ENCODE measurements at places on chromosomes 1 and 21. TPM values are rescaled to one million over a fixed set of nuclear protein-coding genes. Genes with fewer than 3 reads are reported as not detected.

DNA sequence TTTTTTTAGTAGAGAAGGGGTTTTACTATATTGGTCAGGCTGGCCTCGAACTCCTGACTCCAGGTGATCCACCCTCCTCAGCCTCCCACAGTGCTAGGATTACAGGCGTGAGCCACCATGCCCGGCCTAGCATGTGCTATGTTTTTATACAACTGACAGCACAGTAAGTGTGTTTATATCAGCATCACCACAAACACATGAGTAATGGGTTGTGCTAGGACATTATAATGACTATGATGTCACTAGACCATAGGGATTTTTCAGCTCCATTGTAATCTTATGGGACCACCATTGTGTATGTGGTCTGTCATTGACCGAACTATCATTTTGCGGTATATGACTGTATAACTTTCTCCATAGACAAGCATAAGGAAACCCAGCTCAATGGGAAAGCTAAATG, 6.3 kb downstream of the LEFTY2 start:
- no peaks in the 10 kb centered on the region for H3K4me1 ChIP-seq
- no peaks in the 10 kb centered on the region for H3K27me3 ChIP-seq
- DNase-seq, result no peak
- no peak overlapping the region for H3K27ac ChIP-seq

DNA sequence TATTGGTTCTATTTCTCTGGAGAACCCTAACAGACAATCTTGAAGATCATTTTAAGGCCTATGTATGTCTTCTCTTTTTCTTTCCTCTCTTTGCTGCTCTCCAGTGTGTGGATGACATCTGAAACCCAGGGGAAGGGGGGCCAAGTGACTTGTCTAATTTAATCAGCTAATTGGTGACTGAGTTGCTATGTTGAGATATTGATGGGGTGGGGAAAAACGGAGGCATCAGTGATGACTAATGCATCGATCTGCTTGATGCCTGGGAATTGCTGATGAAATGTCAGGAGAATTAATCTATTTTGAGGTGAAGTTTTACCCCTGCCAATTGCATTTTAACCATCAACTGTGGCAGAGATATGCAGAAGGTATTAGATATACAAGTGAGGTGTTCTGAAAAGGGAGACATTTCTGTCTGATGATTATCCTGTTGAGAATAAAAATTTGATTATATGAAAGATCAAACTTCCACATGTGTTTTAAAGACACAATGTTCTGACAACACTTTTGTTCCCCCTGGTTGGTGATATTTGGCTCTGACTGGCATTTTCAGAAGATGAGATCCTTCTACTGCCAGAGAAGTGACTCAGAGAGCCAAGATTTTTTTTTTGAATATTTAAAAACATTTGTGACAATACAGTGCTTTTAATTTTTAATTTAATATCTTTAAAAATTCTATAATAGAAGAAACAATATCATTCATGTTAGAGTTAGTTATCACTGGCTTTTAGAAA, 18.7 kb upstream of the PTGFR start:
- H3K4me3 ChIP-seq, result no peak overlapping the region
- no peak for DNase-seq
- no peak overlapping the region for H3K27ac ChIP-seq
- H3K4me1 ChIP-seq, result peaks cover 4% of the 10 kb centered on the region
- no peaks in the 10 kb centered on the region for H3K27me3 ChIP-seq

GRCh38 chr1:13224480-13225060, 1.4 kb downstream of the PRAMEF18 start:
- no peaks in the 10 kb centered on the region for H3K27me3 ChIP-seq
- no peaks in the 10 kb centered on the region for H3K4me1 ChIP-seq
- no peak overlapping the region for H3K27ac ChIP-seq
- no peak overlapping the region for H3K4me3 ChIP-seq
- no peaks in the 10 kb centered on the region for H3K36me3 ChIP-seq
- no peak for DNase-seq

- no peaks in the 10 kb centered on the region for H3K36me3 ChIP-seq
- peak overlapping the region; percentile 46 for H3K27ac ChIP-seq
- H3K4me3 ChIP-seq, result no peak overlapping the region
- no peaks in the 10 kb centered on the region for H3K27me3 ChIP-seq
These were observed 134.4 kb downstream of the GALNT2 start for GRCh38 chr1:230201445-230201844.

DNA sequence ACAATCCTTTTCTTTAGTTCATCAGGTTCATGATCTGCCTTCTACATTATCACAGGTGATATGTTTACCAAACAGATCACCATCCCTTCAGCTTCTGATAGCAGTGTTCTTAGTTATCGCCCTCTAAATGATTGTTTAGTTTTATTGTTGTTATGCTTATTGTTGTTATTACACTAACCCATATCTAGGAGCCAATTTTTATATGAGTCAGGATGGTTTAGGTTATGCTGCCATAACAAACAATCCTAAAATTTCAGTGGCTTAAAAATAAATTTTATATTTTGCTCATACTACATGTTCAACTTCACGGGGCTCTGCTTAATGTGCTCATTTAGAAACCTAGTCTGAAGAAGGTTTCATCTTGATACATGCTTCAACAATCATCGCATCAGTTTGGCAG, 4.4 kb upstream of the JUN start:
- peaks cover 19% of the 10 kb centered on the region for H3K4me1 ChIP-seq
- H3K27me3 ChIP-seq, result no peaks in the 10 kb centered on the region
- H3K4me3 ChIP-seq, result no peak overlapping the region
- no peak for DNase-seq
- H3K27ac ChIP-seq, result no peak overlapping the region
- H3K36me3 ChIP-seq, result no peaks in the 10 kb centered on the region

The FLG2 gene
- not detected for total RNA-seq

The SIM2 gene
- not detected for total RNA-seq

The NBPF14 gene
- total RNA-seq, result 53.3 TPM

DNA sequence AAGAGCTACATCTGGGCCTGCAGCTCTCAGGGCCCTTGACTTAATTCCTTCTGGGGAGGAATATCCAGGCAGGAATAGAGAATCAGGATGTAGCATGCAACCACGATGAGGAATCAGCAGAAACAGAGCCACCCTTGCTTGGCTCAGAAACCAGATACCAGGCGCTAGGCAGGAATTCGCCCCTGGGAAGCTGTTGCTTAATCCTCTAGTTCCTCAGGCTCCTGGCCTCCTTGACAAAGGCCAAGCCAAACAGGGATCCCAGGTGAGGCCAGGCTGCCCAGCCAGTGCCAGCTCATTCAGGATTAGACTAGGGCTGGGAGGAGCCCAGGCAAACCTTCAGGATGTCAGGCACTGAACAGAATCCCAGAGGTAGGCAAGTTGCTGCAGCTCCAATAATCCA, 48.2 kb upstream of the IRF2BP2 start:
- no peak overlapping the region for H3K4me3 ChIP-seq
- no peaks in the 10 kb centered on the region for H3K36me3 ChIP-seq
- no peak for DNase-seq

The OR2T35 gene
- total RNA-seq, result not detected

DNA sequence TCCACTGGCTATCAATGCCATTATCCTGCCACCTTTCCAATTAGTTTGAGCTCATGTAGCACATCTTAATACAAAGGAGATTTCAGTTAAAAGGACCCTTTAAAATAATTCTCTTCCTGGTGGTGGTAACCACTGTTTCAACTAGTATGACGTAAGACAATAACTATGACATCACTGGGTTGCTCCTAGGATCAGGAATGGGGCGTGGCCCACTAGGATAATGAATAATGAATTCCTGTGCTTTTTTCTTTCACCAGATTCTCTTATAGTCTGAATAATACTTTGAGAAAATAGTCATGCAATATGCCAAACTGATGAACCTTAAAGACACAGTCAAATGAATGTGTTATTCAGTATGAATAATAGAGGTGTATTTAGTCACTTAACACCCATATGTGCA, 10.6 kb upstream of the KIFAP3 start:
- H3K4me1 ChIP-seq, result no peaks in the 10 kb centered on the region
- no peaks in the 10 kb centered on the region for H3K36me3 ChIP-seq
- H3K27me3 ChIP-seq, result no peaks in the 10 kb centered on the region
- no peak overlapping the region for H3K4me3 ChIP-seq
- DNase-seq, result no peak
- no peak overlapping the region for H3K27ac ChIP-seq

GRCh38 chr1:230684146-230684545, 29.8 kb downstream of the AGT start:
- no peak overlapping the region for H3K27ac ChIP-seq
- no peaks in the 10 kb centered on the region for H3K27me3 ChIP-seq
- DNase-seq, result no peak
- H3K4me1 ChIP-seq, result peaks cover 18% of the 10 kb centered on the region

The HRNR gene
- not detected for total RNA-seq

GRCh38 chr1:89954401-89954800, 40.5 kb upstream of the ZNF326 start:
- no peak for DNase-seq
- H3K27me3 ChIP-seq, result no peaks in the 10 kb centered on the region
- H3K36me3 ChIP-seq, result no peaks in the 10 kb centered on the region

GRCh38 chr1:6868660-6869380, 83.6 kb downstream of the CAMTA1 start:
- no peak overlapping the region for H3K27ac ChIP-seq
- no peaks in the 10 kb centered on the region for H3K36me3 ChIP-seq
- no peak overlapping the region for H3K4me3 ChIP-seq
- peaks cover 58% of the 10 kb centered on the region for H3K4me1 ChIP-seq
- no peak for DNase-seq

DNA sequence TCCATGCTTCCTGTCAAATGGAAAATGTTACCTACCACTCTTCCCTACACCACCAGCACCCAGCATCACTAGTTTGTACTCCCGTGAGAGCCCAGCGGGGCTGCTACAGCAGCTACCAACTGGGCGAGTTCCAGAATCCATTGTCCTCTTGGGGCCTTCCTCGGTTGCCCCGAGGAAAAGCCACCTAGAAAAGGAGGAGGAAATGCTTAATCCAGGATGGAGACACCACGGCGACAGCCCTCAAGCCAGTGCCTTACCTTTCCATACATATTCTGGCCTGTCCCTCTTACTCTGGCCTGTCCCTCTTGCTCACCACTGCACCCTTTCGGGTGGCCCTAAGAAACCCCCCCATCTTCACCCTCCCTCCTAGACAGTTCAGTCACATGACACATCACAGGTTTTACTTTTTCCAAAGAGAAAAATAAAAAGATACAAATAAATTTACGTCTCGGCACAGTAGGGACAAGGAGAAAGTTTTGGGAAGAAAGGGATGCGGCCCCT, 478 bp downstream of the RIT1 start:
- peak overlapping the region; percentile 98 for H3K27ac ChIP-seq
- no peak for DNase-seq
- no peaks in the 10 kb centered on the region for H3K36me3 ChIP-seq
- no peaks in the 10 kb centered on the region for H3K27me3 ChIP-seq
- H3K4me3 ChIP-seq, result peak overlapping the region; percentile 72

The OLFML2B gene
- total RNA-seq, result 12.8 TPM

DNA sequence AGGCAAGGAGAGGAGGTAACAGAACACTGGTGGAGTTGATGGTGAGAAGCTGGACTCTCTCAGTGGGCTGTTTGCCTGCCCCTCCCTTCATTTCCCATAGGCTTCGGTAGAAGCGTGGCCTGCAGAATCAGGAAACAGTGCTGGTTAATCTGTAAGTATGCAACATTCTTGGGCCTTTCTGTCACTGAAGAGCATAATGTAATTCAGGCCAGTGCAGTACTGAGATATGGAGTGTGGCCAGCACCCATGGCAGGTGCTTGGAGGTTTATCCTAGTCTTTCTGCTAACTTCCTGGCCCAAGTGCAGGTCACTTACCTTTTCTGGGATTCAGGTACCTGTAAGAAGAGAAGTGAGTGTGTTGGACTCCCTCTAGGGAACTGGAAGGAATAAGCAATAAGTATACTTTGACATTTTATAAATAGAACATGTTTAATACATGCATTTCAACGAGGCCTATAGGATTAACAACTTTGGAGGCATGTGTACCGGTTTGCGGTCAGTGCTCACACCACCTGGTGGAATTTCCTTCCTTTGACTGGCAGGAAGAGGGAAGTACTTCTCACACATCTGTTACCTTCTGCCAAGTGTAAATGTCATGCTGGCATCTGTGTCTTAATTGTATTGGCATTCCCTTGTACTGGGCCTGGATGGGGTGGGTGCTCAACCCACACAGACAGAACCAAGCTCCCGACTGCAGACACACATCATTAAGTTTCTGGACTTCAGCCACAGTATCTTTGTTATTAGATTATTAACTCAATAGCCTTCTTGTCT, 105.5 kb downstream of the KIF26B start:
- no peak overlapping the region for H3K4me3 ChIP-seq
- peak; percentile 58 for DNase-seq
- no peaks in the 10 kb centered on the region for H3K4me1 ChIP-seq
- no peaks in the 10 kb centered on the region for H3K36me3 ChIP-seq

- no peak overlapping the region for H3K4me3 ChIP-seq
- no peak overlapping the region for H3K27ac ChIP-seq
- H3K27me3 ChIP-seq, result no peaks in the 10 kb centered on the region
- DNase-seq, result no peak
These were observed 8.6 kb downstream of the C1orf35 start for GRCh38 chr1:228094432-228095016.

The UBE2U gene
- not detected for total RNA-seq

- H3K27me3 ChIP-seq, result no peaks in the 10 kb centered on the region
- DNase-seq, result no peak
- H3K36me3 ChIP-seq, result no peaks in the 10 kb centered on the region
- H3K4me1 ChIP-seq, result no peaks in the 10 kb centered on the region
- H3K27ac ChIP-seq, result no peak overlapping the region
- H3K4me3 ChIP-seq, result no peak overlapping the region
These were observed 469.5 kb downstream of the MATN1 start for GRCh38 chr1:30253807-30254440.

- H3K27me3 ChIP-seq, result no peaks in the 10 kb centered on the region
- no peaks in the 10 kb centered on the region for H3K36me3 ChIP-seq
- peaks cover 32% of the 10 kb centered on the region for H3K4me1 ChIP-seq
- H3K4me3 ChIP-seq, result peak overlapping the region; percentile 57
These were observed 854 bp downstream of the MYCL start for GRCh38 chr1:39900662-39901463.

GRCh38 chr1:223716302-223716862, 4.0 kb downstream of the CAPN2 start:
- H3K27me3 ChIP-seq, result no peaks in the 10 kb centered on the region
- DNase-seq, result no peak
- peak overlapping the region; percentile 17 for H3K4me3 ChIP-seq
- no peaks in the 10 kb centered on the region for H3K36me3 ChIP-seq

The AMY1A gene
- not detected for total RNA-seq

The TPTE gene
- total RNA-seq, result not detected
